CD4-positive, alpha-beta T cell treated with Interleukin-15 for 1 hour (primary cell): ENCODE measurements at places on chromosomes 12 and 14.

DNA sequence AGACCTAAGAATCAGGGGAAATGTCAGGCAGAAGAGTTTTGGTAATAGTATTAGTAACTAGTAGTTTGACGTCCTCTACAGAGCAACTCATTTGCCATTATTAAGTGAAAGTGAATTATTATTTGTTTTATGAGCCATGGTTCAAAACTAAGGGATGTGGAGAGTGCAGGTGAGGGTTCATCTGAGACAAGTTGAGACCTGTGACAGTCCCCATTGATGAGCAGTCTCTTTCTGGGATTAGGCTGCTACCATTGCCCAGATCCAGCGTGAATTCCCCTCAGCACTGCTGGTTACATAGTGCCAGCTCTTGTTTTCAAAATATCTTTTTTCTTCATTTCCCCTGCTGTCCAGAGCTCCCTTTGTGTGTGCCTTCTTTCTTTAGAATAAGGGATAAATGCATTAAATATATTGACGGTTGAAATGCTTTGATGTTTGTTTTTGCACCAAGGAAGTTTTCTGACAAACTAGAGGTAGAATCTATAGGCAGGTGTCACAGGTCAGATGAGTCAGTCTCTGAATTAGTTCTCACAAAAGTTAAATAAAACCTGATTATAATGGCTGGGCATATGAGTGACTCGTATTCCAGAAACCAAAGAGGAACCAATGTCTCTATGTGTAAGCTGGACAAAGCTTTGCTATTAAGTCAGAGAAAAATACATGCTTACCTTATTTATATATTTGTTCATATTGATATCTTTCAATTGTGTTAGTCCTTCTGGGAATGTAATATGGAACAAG lies 381.4 kb downstream of the TMEM117 start:
- DNase-seq = no peak

- DNase-seq = peak; percentile 21
Observed at GRCh38 chr14:99946652-99947489, 118.4 kb upstream of the EVL start.

DNA sequence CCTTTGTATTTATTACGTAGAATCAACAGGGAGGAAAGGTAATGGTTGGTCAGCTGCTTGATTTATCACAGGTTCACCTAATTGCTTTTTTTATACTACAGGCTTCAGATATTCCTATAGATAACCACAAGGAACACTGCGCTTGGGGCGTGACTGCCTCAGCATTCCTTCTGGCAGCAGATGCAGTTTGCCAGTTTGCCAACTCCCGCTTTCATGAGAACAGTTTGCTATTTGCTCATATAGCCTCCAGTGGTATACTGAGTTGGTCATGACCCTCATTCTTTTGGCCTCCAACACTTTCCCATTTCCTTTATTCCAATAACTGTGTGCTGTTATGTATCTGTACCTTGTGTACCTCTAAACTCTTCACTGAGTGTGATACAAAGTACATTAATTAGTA lies 38.6 kb upstream of the ACSM4 start:
- DNase-seq = no peak

DNA sequence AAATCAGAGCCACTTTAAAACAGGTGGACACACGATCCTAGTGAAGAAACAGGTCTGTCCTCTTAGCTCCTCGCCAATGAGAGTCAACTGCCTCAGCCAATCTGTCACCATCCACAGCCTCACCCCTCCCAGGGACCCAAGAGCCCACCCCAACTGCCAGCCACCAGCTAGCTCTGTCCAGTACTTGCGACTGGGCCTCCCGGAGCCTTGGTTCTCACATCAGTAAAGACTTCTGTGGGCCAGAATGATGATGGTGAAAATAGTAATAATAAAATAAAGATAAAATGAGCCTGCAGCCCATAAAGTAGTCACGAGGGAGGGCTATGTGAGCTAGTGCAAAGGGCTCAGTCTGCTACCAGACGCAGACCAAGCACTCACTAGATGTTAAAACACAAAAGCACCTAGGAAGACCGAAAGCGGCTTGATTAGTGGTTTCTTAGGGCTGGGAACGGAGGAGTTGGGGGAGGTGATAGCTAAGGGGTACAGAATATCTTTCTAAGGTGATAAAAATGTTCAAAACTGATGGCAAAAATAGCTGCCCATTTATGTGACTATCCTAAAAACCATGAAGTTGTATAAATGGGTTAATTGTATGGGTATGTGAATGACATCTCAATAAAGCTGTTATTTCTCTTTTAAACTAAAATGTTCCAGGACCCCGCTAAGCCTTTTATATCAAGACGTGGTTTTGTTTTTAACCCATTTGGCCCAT lies 39.8 kb downstream of the ACTN1 start:
- no peak for DNase-seq

DNA sequence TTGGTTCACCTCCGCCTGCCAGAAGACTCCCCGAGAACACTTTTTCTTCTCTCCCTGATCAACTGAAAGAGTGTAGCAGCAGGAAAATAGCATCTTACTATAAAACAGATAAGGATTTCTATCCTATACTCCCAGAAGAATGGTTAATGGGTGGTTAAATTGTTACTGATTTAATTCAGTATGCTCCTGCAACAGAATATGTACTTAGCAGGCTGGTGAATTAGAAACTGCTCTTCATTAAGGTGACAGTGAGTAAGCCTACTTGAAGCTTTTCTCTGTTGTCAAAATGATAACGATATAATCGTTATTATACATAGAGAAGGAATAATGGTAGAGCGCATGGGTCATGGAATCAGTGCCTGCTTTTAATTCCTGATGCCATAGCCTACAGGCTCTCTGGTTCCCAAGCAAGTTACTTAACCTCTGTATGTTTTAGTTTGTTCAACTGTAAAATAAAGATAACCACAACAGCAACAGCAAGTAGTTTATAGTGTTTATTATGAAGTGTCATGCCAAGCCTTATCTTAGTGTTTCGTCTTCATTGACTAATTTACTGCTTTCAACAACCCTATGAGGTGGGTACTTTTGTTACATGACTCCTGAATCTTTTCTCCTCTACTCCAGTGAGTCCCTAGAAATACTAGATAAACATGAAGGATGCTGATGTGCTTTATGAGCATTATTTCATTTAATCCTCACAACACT lies 392.6 kb downstream of the CCDC91 start:
- no peak for DNase-seq

- DNase-seq = no peak
Observed at GRCh38 chr14:63564318-63564717, 21.1 kb upstream of the PPP2R5E start.

DNA sequence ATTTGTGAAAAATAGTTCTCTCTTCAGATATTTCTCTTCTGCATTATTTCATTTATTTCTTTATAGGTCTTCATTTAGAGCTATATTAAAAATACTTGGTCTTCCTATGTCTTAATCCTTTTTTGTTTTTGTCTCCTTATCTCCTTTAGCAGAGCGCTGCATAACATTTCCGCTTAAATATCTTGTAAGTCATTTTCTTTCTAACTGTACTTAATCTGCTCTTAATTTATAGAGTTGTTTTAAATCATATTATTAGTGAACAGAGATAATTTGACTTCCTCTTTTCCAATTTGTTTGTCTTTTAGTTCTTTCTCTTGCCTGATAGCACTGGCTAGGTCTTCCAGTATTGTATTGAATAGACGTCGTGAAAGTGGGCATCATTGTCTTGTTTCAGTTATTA lies 18.0 kb downstream of the LUM start:
- DNase-seq = no peak

- no peak for DNase-seq
Observed at GRCh38 chr12:110344657-110345056, 58.9 kb downstream of the ANAPC7 start.

DNA sequence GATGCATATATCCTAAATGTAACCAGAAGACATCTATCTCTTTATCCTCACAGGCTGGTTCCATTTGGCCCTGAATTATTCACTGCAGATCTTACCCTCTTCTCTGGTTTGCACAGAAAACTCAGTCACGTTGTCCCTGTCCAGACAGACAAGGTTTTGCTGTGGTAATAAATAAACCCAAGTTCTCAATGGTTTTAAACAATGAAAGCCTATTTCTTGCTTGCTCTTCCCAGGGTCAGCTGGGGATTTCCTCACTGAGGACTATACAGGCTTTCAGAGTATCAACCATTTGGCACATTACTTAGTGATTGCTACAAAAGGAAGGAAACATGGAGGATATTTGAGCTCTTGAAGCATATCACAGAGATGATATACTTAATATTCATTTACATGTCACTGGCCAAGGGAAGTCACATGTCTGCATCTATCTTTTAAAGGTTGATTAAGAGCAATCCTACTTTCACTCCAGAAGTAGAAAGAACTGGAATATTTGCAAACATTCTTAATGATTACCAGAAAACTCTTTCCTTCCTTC lies 24.4 kb upstream of the E2F7 start:
- DNase-seq = no peak
